ENCODE measurements at places on chromosomes 1 and 21.

- DNase-seq, result peak; percentile 62
Observed at GRCh38 chr1:13732971-13733667, 33.1 kb downstream of the PRDM2 start.

DNA sequence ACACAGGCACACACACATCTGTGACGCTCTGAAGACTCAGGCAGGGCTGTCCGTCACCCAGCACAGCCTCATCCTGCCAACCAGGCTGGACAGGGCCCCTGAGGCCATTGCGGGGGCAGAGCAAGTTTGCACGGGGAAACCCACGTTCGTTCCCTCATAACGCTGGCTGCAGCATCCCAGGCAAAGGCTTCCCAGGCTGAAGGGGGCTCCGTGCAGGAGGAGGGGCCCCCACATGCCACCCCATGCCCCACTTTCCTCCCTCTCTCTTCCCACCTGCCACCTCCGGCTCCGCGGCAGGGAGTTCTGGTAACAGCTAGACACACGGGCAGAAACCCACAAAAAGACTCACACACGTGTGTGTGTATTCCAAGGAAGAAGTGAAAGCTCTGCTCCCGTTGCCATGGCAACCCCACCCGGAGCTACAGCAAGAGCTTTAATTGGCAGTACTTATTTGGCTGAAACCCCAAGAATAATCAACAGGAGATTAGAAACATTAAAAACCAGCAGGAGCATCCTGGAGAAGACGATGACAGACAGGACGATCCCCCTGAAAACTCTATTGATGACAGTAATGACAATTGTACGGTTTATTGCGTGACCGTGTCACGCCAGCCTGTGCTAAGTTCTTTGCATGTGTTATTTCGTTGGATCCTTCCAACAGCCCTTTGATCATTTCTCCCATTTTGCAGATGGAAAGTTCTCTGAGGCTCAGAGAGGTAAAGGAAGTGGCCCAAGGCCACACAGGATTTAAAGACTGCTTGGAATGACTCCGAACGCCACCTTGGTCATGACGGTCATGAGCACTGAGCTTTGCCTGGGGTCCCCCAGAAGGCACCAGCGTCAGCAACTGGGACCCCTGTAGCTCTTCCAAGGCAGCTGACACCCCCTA is 247.1 kb downstream of the NPHP4 start:
- no peak for DNase-seq

DNA sequence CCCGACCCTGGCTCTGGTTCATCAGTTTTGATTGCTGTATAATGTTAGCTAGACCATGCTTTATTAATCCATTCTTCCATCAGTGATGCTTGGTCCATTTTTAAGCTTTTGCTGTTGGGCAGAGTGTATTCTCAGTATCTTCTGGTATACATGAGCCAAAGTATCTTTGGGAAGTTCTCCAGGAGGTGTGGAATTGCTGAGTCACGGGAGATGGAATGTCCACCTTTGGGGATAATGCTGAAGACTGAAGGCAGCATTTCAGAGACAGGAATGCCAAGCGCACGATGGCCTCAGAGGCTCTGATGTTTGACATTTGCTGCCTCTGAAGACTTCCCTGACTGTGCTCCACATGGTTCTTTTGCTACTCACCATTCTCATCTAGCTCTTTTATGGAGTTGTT is 266.3 kb upstream of the KAZN start:
- DNase-seq, result no peak

DNA sequence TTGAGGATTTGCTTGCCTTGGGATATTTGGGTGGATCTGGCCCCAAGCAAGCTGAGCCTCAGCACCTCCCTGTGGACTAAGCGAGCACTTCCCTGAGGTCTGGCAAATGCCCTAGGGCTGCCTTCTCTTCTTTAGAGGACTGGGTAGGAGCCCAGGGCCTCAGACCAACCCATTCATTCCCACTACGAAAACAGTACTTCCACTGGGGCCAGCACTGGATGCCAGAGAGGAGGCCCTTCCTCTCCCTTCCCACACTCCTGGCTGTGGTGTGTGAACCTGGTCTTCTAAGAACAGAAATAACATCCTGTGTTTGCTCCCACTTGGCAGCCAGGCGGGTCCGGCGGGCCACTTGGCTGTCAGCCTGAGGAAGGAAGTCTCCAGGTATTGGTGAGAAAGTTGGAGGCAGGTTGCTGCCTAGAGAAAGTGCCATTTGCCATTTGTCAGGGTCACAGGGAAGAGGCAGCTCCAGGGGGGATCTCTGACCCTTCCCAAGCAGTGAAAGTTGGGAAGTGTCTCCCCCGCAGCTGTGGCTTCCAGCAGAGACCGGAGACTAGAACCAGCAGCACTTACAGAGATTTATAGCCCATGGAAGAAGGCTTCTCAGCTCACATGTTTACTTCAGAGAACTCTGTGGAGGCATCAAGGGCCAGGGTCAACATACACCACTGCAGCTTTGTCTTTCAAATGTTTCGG is 323.5 kb downstream of the SIPA1L2 start:
- no peak for DNase-seq

DNA sequence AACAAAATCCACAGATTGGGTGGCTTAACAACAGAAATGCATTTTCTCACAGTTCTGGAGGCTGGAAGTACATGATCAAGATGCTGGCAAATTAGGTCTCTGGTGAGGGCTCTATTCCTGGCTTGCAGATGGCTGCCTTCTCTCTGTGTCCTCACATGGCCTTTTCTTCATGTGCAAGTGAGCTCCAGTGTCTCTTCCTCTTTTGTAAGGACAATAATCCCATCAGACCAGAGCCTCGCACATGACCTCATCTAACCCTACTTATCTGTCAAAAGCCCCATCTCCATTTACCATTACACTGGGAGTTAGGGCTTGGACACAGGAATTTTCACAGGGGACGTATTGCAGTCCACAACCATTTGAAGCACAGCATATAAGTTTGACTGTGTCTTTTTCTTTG is 181.6 kb downstream of the NEGR1 start:
- DNase-seq, result no peak

DNA sequence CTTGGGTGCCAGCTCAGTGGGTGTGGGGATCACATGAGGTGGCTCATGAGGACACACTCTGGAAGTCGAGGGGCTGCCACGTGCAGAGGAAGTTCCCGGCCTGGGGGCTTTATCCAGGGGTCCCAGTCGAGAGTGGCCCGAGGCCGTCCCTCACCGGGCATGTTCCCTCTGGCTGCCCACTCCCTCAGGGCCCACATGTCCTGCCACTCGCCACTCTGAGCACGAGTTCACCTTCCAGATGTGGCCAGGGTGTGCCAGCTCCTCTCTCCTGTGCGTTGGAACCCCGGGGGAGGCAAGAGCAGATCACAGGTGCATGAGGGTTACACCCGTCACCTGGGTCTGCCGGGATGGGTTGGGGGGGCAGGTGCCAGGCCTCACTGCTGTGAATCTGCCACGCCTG is 14.6 kb downstream of the TMEM201 start:
- no peak for DNase-seq

GRCh38 chr1:8096105-8097011 is 70.2 kb upstream of the ERRFI1 start:
- DNase-seq, result no peak

DNA sequence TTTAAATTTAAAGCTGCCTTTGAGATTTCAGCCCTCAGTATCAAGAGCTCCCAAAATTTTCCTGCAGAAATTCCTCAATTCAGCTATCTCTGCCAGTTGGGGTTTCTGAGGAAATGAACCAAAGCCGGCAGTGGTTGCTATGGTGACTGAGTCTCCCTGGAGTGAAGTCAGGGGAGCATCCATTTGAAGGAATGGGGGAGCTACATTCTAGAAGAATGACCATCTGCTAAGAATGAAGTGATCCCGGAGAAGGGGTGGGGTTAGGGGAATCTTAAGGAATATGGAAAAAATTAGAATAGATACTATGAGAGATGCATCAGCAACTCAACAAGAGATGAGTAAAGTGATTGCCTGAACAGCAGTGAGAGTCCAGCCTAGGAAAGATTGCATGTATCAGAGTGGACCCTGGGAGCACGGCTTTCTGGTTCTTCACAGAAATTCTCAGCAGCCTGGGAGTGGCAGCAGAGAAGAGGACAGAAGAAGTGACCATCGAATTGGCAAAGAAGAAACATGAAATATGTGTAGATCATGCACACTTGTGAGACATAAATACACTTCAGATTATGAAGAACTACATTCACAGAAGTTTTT is 94.7 kb downstream of the CHD1L start:
- DNase-seq, result no peak
